Left kidney (tissue), 8 donors: ENCODE measurements at places on chromosomes 12 and 14.

DNA sequence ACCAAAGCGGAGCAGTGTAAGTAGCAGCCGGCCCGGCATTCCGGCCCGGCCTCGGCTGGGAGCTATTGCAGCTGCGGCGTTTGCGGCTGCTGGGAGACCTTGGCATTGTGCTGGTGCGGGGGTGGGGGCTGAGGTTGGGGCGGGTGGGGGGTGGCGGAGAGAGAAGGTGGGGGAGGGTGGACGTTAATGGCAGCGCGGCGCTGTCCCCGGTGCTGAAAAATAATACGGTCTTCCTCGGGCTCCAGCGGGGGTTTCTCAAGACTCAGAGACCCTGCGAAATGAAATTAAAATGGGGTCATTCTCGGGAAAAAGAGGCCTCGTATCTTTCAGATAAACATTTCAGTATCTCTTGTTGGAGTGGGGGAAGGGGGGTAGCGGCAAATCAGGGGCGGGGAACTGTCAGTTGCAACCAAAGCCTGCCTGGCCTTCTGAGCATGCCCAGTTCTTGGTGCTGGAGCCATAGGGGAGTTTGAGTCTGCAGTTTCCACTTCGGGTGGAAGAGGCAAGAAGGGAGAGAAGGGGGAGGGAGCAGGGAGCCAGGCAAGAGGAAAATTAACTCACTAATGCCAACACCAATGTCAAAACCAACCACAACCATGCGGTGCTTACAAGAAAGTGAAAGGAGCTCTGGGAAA, 414 bp downstream of the UNC79 start:
- DNase-seq: peak; percentile 65

DNA sequence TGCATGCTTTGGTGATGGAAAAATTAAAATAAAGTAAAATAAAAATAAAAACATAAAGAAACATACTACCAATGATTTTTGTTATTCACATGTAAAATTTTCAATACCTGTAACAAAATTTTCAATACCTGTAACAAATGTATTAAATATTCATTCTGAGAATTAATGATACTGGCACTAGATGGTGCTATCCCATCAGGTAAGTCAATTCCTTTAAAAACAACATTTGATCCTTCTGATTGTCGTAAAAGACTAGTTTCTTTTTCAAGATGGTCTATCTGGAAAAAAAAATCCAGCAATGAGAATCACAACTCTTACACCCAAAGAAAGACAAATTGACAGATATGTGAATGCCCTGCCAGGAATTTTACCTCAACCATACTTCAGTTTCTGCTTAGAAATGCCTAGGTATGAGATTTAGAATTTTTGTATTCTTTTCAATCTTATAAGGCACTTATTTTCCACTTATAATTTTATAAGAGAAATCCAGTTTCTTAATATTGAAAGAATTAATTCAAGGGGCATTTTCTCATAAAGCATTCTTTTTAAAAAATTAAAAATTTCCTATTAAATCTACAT, 30.7 kb downstream of the CEP290 start:
- DNase-seq: peak; percentile 21

DNA sequence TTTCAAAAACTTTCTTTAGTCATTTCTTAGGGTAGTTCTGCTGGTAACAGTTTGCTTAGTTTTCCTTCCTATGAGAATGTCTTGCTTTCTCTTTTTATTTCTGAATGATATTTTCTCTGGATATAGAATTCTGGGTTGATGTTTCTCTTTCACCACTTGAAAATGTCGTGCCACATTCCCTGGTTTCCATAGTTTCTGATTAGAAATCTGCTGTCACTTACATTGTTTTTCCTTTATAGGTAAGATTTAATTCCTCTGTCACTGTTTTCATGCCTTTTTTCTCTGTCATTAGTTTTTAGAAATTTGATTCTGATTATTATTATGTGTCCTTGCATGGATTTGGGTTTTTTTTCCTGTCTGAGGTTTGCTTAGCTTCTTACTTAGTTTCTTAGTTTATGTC, 77.3 kb upstream of the PCNX4 start:
- DNase-seq: no peak

- DNase-seq: no peak
Observed at GRCh38 chr14:55899531-55899930, 218.7 kb upstream of the PELI2 start.

DNA sequence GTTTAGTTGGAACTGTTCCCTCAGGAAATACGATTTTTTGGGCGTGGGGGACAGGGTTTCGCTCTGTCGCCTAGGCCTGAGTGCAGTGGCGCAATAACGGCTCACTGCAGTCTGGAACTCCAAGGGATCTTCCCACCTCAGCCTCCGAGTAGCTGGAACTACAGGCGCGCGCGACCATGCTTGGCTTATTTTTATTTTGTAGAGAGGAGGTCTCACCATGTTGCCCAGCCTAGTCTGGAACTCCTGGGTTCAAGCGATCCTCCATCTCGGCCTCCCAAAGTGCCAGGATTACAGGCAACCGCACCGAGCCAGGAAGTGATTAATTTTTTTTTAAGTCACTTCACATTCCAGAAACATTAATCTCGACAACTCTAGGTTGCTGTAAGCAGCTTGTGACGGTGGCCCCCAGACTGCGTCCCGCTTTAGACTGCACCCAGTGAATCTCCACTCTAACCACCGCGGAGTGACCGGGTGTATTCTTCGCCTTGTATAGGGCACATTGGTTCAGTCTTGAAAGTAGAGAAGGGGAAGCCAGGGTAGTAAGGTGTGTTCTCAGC, 830 bp upstream of the MIS18BP1 start:
- DNase-seq: no peak

GRCh38 chr12:10088031-10088430, 10.8 kb downstream of the CLEC1A start:
- DNase-seq: no peak

DNA sequence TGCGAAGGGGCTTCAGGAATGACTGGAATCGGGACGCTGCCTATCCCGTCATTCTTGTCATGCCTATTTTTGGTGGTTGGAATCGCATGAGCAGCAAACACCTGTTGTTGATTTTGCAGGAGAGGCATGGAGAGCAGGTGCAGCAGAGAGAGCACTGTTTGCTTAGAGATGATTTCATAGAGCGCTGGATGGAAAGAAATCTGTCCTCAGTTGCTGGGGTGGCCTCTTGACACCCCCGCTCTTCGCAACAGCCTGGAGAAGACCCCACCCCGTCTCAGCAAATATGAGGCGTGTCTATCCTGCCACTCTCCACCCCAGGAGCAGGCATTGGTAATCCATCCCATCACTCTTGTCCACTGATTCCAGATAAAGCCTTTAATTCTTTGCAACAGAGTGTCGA, 19.3 kb upstream of the NCOR2 start:
- no peak for DNase-seq

DNA sequence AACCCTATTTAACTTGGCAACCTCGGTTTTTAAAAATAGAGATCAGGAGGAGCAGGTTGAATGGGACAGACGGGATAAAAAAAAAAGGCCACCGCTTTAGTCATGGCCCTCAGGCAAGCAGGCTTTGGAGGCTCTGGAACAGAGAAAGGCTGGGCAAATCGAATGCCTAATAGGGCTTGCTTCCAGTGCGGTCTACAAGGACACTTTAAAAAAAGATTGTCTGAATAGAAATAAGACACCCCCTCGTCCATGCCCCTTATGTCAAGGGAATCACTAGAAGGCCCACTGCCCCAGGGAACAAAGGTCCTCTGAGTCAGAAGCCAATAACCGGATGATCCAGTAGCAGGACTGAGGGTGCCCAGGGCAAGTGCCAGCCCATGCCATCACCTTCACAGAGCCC, 265.8 kb downstream of the CPNE8 start:
- DNase-seq: no peak

DNA sequence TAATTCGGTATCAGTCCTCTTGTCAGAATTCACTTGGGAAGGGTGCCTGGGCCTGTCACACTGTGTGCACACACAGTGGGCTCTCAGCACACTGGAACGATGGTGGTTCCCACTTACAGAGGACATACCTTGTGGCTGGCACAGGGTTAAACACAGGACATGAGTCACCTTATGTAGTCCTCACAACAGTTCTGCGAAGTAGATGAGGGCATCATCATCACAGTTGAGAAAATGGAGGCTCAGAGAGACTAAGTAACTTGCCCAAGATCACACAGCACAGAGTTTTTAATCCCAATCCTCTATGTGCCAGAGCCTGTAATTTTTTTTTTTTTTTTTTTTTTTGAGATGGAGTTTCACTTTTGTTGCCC, 90.7 kb downstream of the NINJ2 start:
- DNase-seq: no peak

DNA sequence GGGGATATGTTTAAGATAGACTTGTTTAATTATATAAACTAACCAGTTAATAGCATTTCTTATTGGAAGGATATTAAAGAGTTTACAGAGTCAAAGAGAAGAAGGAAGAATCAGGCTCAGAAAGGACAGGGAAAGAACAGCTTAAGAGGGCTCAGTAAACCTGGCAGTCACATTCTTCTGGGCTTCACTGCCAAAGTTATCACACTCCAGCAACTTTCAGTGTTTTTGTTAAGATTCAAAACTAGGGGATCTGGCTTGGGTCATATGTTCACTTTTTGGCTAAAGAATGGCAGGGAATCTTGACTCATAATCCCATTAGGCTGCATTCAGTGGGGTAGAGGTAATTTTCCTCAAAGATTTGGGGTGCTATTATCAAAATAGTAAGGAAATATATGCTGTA, 312.3 kb downstream of the RAD51B start:
- no peak for DNase-seq

GRCh38 chr14:94029265-94029664, 3.1 kb downstream of the OTUB2 start:
- no peak for DNase-seq

GRCh38 chr12:47033789-47034555, 45.4 kb upstream of the PCED1B start:
- DNase-seq: no peak

DNA sequence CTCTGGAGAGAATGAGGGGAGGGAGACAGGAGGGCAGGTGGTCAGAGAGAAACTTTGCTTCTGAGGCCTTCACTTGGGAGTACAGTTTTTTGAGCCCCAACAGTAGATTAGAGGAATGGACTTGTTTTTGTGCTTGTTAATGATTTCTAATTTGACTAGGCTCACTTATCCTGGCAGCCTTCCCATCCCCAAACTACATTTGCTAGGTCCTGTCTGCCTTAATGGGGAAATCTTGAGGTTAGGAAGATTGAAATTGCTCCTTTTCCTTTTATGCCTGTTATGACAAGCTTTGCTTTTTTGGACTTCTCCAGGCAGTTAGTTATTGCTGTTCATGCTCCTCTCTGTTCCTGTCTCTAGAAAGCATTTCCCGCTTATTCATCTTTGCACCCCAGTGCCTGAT, 37.7 kb downstream of the SYNE2 start:
- DNase-seq: no peak

- no peak for DNase-seq
Observed at GRCh38 chr14:100363053-100363452, 39.9 kb downstream of the SLC25A47 start.

DNA sequence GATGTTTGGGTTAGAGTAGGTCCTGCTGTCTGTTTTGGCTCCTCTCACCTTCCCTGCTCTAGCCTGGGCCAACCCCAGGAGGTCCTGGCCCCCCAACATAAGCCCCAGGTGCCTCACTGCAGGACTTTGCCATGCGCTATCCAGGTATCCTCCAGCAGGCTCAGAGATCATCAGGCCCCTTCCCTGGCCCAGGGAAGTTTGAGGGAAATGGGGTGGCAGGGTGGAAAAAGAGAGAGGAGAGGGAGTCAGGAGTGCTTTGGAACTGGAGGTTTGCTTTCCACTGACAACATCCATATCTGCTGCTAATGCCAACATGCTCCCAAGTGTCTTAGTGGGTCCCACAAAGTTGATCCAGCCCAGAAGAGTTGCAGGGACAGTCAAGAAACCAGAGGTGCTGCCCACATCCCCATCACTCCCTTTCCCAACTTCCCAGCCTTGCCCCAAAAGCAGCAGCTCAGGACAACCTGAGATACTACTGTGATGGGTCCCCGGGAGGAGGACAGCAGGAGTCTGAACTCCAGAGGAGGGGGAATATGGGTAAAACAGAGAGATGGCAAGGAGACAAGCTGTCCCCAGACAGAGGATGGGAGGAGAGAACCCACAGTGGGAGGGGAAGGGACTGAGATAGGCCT, 677 bp downstream of the TNS2 start:
- no peak for DNase-seq

- DNase-seq: no peak
Observed at GRCh38 chr12:118778077-118778476, 203.3 kb upstream of the SRRM4 start.

- no peak for DNase-seq
Observed at GRCh38 chr14:61573321-61573720, 122.0 kb upstream of the HIF1A start.

DNA sequence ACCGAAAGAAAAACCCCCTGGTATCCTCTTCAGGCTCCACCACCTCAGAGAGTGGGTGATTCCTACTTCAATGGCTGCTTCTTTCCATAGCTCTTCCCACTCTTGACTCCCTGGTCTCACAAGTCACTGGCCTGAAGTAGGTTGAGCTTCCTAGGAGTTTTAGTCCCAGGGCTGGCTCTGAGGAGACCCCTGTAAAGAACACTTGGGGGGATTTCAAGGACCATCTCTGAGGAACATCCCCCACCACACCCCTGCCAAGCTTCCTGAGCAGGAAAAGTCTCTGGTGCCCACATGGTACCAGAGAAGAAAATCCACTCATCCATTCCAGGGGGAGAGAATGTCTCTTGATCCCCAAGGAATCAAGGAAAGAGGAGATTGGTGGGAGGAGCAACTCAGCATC, 25.7 kb downstream of the PHETA1 start:
- DNase-seq: no peak

GRCh38 chr14:54786838-54787237, 115.8 kb downstream of the GCH1 start:
- no peak for DNase-seq

DNA sequence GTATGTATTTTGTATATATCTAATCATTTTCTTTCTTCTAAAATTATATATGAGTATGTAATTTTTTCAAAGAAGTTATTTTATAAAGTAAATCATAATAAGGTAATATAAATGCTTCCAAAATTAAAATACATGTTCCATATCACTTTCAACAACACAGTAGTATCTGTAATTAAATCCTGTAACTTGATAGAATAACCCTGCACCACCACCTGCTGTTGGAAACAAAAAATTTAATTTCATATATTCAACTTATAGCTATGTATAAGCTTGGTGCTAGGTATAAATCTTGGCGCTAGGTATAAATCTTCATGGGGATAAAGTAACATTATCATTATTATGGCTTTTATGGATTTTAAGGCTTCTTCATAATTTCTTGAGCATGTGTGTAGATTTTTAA, 149.7 kb upstream of the DCN start:
- DNase-seq: no peak

- DNase-seq: no peak
Observed at GRCh38 chr12:51343201-51343600, 3.3 kb downstream of the CELA1 start.

DNA sequence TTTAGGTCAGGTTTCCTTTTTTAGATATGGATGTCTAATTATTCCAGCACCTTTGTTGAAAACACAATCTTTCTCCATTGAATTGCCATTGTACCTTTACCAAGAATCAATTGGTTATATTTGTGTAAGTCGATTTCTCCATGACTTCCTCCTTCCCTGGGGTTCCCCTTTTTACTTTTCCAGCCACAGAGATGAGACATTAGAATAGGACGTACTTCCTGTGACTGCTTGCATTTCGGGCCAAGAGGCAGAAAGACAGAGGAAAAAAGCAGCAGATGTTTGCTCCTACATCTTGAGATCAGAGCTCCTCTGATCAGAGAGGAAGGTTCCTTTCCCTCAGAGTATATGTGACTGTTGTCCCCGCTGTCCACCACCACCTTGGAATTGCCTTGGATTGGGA, 453.7 kb upstream of the RGS6 start:
- no peak for DNase-seq
